ENCODE measurements at places on chromosomes 7 and 10.
A peak's percentile ranks its signal among the peaks of the same experiment; 100 is the strongest.

DNA sequence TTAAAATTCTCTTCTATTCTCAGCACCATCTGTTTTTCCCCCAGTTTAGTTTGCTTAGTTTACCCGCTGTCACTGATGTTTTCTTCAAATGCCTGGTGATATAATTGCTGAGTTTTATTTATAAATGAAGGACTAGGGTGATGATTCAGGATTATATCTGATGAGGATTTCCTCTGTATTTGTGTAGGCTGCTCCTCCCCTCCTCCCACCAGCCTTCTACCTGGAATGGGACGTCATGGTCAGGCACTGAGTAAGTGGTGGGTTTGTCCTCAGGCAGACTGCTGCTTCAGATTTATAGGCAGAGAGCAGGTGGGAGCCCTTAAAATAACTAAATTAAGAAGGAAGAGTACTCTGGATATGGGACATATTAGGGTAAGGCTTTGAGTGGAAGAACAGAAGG is 35.8 kb downstream of the PALS2 start:
- DNase-seq = no peak

DNA sequence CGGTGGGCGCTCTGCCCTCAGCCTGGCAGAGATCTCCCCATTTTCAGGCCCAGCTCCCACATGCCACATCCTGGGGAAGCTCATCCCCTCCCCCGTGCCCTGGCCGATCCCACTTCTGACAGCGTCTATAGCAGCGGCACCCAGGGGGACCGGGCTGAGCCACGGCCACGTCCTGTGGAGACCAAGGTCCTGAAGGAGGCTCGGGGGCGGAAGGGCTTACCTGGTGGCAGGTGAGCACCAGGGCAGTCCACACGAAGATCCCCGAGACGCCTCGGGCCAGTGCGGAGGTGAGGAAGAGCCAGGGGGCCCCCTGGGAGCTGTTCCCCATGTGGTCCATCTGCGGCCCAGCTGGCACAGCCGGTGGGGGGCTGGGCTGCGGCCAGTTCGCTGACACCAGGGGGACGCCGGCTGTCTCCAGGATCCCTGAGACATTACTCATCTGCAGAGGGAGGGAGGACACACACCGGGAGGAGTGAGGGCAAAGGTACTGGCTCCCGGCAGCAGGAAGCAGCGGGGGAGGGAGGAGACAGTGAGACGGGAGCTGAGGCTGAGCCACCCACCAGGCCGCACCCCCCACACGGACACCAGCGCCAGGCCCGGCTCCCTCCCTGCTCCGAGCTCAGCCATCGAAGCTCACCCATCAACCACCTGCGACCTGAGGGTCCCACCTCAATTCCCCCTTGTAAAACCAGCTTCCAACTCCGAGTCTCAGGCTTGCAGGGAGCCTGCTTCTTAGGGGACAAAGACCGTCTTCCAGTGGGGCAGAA is 776 bp downstream of the TMEM184A start:
- DNase-seq = no peak

GRCh38 chr10:18619016-18619415 is 32.4 kb downstream of the NSUN6 start:
- no peak for DNase-seq

- DNase-seq = no peak
Observed at GRCh38 chr10:127872871-127873600, 19.7 kb downstream of the CLRN3 start.

- DNase-seq = peak; percentile 87
Observed at GRCh38 chr7:38232502-38233366, 40.7 kb downstream of the TARP start.

- DNase-seq = no peak
Observed at GRCh38 chr7:134085311-134085710, 41.8 kb upstream of the LRGUK start.

DNA sequence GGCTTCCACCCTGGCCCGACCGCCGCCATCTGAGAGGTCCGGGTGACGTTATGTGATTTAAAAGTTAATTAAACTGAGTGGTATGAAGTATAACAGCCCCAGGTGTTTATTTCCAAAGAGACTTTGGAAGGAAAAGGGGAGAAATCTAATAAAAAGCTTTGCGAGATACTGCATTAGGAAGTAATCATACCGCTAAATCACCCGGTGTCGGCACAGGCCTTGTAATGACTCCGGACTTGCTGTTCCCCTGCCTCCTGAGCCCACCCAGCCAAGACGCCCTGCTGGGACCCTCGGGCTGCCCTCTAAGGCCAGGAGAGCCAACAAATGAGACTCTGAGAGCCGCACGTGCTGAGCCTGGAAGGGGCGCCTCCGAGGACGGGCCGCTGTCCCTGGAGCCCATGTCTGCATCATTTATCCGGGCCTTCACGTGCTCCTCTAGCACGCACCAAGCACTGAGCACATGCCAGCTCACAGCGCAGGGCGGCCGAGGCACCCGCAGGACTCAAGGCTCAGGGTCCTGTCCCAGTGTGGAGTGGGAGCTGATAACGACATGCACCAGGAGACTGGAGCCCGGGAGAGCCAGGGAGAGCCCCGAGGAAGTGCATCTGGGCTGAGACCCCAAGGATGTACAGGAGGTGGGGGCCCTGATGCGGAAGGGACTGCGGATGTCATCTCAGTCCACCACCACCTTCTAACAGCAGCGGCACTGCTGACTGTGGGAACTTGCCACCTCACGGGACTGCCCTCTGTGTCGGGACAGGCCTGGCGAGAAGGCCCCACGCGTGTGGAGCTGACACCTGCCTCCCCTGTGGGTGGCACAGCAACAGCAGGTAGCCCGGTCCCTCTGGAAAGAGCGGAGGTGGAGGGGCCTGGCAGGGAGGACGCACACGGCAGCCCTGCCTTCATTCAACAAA is 182.7 kb downstream of the ELFN1 start:
- DNase-seq = no peak

DNA sequence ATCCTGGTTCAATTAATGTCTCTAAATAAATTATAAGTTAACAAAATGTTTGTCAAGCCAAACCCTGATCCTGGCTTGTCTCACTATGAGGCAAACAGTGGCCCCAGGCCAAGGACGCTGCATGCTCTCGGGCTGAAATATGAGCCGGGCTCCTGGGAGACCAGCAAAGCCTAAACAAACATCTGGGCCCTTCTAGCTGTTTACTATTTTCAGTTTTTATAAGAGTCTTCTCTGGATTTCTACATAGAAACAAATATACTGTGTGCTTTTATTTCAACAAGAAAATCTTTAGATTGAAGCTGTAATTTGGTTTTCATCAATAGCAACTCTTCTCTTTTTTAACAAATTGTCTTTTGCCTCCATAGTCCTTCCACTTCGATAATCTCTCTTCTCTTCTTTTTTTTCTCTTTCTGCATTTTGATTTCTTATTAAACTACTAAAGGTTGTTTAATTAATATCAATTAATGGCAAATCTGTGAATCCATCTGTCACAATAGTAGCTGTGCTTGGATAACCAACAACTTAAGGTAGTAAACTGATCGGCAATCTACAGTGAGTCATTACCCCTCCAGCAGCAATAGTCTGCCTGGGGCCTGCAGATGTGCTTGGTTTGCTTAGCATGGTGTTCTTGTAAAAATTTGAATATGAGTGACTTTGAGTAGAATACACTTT is 83.3 kb upstream of the DNAJC1 start:
- DNase-seq = no peak

DNA sequence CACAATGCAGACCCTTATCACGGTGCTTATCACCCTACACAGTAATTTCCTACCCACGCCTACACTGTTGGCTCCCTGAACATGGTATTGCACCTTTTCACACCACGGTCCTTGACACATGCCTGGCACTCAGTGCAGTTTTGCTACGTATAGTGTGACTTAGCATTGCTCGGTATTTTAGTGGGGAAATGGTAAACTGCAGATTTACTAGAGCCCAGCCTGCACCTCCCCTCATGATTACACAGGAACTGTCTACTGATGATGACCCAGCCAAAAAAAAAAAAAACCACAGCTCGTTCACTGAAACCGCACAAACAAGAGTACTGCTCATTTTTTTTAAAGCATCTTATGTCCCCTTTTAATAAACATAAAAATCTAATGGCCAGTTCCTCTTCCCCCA is 124.2 kb upstream of the ZNF746 start:
- DNase-seq = peak; percentile 33

- no peak for DNase-seq
Observed at GRCh38 chr10:128695931-128696330, 569.7 kb upstream of the MKI67 start.

DNA sequence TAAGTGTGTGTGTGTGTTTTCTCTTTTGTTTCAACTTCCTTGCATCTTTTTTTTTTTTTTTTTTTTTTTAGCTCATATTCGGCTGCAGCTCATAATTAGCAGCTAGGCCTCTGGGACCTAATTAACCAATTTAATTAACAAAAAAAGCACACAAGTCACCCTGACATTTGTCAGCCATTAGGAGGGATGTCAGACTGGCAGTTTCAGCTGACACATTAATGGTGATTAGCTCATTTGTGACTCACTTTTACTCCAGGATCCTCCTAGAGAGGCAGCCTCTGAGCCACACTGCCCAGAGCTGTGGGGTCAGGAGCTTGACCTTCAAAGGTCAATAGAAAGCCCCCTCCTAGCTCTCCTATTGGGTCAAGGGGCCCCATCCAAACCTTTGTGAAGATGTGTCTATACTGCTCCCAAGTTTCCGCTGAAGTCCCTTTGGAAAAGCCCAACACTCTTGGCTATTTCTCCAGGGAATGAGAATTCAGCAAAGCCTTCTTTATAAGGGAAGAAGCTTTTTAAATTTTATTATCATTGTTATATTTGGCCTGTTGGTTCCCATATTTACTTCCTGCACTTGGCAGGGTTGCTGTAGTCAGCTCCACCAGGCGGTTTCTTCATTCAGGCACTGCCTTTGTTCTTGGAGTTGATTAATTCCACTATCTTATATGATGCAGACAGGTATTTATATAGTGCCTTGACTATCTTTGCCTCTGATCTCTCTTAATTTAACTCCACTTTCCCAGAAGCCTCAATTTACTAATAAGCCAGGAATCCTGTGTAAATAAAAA is 109.5 kb upstream of the HABP2 start:
- no peak for DNase-seq

DNA sequence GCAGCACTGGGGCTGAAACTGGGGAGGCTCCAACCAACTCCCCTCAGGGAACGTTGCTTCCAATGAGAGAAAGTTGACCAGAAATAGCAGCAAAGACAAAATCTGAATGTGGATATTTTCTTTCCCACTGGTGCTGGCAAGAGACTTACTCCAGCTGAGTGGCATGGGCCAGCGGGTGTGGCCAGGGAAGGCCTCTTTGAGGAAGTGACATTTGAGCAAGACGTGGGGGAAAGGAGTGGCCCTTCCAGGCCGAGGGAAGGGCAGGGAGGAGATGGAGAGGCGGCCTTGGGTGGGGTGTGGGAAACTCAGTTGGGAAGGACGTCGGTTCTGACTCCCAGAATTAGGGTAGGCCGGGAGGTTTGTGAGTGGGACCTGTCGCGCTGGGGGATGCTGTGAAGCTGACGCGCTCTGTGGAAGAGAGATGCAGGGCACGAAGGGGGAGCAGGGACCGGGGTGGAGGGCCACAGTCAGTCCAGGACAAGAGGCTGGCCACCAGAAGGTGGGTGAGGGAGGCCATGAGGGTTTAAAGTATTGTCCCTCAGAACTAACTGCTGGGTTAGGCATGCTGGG is 96.7 kb upstream of the IKZF1 start:
- DNase-seq = no peak

DNA sequence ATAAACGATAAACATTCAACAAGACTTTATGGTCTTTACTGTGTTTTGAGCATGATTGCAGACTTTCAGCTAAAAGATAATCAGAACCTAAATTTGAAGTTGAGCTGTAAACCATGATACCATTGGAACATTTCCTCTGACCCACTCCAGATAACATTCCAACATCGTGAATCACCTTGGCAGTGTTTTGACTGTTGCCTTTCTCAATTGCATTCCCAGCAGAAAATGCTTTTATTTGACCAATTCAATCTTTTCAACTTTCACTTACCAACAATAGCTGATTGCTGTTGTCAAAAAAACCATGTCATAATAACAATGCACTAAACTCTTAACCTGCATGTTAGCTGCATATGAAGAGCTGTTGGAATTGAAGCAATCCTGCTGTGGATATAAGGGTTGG is 165.5 kb downstream of the MDFIC start:
- DNase-seq = no peak

GRCh38 chr7:94949532-94949931 is 42.1 kb downstream of the PPP1R9A start:
- no peak for DNase-seq

GRCh38 chr10:58797356-58797755 is 284.7 kb downstream of the BICC1 start:
- no peak for DNase-seq

DNA sequence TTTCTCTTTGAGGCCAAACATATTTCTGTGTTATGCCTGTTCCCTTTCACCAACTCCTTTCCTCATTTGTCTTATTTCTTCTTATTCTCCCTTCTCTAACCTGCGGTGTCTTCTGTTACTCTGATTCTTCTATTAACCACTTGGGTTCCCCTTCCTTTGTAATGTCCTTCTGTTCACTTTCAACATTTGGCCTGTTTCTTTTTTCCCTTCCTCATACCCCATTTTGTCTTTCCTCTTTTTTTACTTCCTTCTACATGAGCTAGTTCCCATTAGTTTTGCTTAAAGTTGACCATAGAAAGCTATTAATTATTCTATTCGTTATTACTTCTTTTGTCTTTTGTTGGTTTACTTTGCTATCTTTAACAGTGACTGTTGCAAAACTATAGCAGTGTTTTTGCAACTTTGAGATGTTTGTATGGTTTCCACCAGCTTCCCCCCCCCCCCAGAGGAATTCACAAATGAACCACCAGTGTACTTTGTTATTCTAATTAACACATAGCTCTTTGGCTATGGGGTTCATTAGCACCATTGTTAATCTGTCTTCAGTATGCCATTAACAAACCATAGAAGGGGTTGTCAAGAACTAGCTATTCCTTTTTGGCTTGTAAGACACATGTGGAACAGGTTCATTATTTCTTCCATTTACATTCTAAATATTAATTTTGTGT is 2.9 kb downstream of the LRGUK start:
- DNase-seq = no peak

- no peak for DNase-seq
Observed at GRCh38 chr10:103125323-103126267, 67.5 kb downstream of the NT5C2 start.

DNA sequence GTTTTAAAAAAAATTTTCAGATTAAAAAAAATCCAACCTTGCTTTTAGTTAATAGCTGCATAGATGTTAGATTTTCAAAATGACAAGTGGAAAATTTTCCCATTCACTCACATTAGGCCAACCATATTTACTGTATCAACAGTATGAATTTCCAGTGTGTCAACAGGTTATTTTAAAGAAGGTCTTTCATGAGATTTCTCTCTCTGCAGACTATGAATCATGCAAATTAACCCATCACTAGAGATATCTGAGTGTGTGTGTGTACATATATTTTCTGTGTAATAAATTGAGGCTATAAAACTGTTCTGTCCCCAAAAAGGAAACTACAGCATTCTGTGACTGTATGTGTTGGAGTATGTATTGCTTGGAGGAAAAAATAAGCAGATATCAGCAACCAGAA is 305.6 kb downstream of the ARL4A start:
- no peak for DNase-seq

DNA sequence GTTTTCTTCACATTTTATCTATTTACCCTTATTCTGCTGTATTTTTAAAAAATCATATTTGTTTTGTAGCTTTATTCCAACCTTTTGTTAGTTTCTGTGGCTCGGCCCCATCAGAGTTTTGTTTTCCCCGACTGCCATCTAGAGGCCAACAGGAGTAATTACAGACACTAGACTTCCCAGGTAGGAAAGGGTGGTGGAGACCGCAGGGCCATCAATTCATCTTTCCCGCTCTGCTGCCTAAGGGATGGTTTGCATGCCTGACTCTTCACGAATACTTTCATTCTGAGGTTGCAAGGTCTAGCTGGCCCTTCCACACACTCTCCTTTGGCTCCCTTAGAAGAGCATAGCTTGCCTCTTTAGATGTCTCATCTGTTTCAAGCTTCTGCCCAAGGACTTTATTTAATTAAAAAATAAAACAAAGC is 38.3 kb downstream of the LYZL2 start:
- DNase-seq = peak; percentile 67

All from CD4-positive, alpha-beta T cell treated with Interleukin-12 subunit alpha and Interleukin-12 subunit beta, for 1 hour (primary cell).